Hematopoietic multipotent progenitor cell treated with erythropoietin and hydrocortisone succinate and interleukin-3 and kit ligand, for 17 days (in vitro differentiated cells): ENCODE measurements at places on chromosomes 11 and 22.

GRCh38 chr11:116772443-116773202 is at the start of gene BUD13:
Gene BUD13 (minus strand): TSS chr11:116772987. CDS start chr11:116772964, 23 bp downstream.
- DNase-seq: peak; percentile 93

GRCh38 chr11:13140873-13141655 is 131.9 kb downstream of the RASSF10 start:
- DNase-seq: no peak

GRCh38 chr11:132977241-132977640 is 555.1 kb downstream of the OPCML start:
- no peak for DNase-seq

- DNase-seq: no peak
These were observed 86.2 kb downstream of the UBASH3B start for GRCh38 chr11:122741613-122742300.

GRCh38 chr11:128629516-128630106 is 42.3 kb upstream of the ETS1 start:
- DNase-seq: no peak

- DNase-seq: no peak
These were observed 21.7 kb upstream of the PDGFB start for GRCh38 chr22:39266398-39267030.

DNA sequence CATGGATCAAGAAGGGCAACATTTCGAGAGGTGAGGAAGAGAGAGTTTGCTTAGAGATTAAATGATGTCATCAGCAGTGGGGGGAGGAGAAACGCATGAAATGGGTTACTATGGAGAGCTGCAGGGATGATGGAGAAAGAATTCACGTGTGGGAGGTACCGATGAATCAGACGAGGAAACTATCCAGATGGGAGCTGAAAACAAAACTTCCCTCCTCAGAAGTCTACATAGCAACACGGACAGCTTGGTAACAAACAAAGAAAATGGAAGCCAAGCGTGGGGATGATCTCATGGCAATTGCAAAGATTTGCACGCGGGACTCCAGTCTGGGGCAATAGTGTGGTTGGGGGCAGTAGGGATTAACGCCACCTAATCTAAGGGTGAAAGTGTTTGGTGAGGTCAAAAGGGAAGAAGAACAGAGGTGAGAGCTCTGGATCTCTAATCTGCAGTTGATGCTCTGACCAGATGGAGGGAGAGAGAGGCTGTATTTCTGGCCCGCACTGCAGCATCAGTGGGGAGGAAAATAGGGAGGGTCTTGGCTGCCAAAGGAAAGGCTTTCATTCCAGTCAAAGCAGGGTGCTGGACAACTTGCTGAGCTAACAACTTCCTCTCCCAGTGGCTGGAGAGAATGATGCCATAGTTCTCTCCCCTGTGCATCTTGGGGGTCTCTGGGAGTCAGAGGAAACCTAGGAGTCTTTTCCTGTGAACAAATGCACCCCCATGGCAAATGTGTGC is 43.4 kb upstream of the CSNK2A3 start:
- no peak for DNase-seq

- DNase-seq: no peak
These were observed 296.8 kb upstream of the FOLH1 start for GRCh38 chr11:49505231-49505630.

DNA sequence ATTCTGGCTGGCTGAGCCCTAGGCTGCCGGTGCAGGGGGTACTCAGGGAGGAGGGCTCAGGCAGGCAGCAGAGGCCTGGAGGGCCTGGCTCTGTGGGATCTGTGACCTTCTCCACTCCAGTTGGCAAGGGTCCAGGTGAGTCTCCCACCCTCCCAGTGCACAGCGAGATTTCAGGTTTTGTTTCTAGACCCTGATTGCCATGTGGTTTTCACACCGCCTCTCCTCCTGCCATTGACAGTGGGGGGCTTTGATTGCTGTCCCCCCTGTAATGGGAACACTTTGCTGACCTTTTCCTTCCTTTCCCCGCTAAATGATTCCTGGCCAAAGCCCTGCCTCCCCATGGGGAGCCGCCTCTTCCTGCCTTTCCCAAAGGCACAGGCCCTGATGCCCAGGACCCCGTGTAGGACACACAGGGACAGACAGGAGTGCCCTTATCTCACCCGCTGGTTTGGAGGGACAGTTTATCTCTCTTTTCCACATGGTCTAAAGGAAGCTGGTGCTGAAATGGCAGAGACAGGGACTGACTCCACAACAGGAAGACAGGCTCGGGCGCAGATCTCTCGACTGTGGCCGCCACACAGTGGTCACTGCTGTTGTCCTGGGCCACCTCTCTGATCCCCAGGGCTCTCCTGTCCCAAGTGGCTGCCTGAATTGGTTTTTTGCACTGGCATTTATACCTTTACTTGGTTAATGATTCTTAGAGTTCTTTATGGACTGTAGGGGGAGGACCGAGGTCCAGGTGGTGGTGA is 43.4 kb downstream of the BCR start:
- peak; percentile 9 for DNase-seq

DNA sequence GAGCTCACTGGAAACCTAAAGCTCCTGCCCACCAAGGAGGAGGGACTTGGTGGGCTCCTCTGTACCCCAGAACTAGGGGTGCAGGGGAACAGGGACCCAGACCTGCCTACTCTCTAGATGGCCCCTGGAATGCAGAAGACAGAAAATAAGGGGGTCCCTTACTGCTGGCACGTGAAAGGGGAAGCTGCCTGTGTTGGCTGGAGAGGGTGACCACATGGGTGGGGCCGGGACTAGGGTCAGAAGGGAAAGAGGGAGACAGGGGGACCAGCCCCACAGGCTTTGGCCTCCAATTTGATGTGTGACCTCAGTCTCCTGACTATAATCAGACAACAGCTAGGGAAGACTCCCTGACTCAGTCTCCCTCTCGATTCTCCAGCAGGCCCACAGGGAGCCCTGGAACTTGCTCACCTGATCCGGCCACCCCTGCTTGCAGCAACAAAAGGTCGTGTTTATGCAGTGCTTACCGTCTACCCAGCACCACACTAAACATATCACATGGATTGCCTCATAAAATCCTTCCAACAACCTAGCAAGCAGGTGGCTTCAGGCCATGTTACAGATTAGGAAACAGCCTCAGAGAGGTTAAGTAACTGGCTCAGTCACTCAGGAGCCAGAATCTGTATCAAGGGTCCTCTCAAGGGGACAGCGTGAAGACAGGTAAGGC is 10.2 kb downstream of the ARAP1 start:
- DNase-seq: no peak

GRCh38 chr11:116558504-116559211 is 214.1 kb downstream of the BUD13 start:
- DNase-seq: no peak

- no peak for DNase-seq
These were observed 21.7 kb downstream of the RASSF10 start for GRCh38 chr11:13030857-13031256.

DNA sequence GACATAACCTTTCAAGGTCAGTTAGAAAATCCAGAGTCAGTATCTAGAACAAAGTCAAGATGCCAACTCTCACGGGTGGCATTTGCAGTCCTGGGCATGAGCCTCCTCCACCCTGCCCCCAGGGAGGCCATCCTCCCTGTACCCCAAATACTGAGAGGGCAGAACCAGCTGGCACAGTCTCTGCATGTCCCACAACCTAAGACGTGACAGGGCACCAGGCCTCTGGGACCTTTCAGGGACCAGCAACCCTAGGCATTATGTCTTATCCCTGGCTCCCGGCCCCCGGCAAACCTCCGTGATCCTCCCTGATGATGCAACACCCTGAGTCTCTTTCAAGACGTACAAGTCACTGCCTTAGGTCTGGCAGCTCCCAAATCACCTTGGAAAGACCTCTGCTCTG is 2.0 kb downstream of the MB start:
- no peak for DNase-seq

- no peak for DNase-seq
These were observed 75.3 kb downstream of the BCR start for GRCh38 chr22:23255506-23256170.

DNA sequence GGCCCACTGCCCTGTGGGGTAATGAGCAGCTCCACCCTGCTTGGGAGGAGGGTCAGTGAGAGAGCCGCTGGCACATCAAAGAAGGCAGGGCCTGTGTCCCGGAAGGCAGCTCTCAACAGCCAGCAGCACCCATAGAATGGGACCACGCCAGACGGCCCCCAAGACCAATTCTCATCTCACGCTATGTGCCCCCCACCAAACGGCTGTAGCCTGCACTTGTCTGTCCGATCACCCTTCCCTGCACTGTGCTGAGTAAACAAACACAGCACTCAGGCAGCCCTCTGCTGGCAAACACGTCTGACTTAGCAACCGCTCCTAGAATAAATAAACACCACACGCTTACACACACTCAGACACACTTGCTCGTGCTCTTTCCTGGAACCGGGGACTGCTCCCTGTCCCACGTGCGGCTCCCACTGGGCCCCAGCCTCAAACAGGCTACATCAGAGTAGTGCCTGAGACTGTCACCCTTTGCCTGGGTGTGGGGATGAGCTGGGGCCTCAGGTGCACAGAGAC is 53.2 kb upstream of the CDON start:
- DNase-seq: no peak

GRCh38 chr22:37983860-37984791 is at the start of gene SOX10:
Gene SOX10 (minus strand): TSS chr22:37984555. CDS start chr22:37983784, 771 bp downstream.
- DNase-seq: no peak

DNA sequence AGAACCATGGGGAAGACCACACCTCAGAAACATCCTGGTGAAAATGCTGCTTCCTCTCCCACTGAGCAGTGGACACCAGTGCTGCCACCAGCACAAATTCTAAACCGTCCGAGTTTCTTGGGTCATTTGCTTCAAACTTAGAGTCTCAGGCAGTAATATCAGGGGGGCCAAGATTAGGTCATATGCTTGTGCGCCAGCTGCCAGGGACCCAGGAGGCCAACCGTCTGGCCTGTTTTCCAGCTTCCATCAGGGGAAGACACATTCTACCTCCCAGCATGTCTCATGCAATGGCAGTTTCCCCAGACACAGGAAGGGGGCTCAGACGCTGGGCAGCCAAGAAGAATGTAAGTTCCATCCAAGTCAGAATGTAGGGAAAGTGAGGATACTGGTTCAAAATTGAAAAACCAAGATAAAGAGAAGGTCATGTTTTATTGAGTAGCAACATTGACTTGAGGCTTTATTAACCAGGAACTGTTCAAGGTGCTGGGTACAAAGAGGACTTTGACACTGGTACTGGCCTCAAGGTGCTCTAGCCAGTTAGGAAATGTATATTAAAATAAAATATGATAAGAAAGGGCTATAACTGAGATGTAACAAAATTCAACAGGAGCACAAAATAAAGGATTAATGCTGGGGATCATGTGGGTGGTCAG is 59.7 kb upstream of the EED start:
- no peak for DNase-seq

GRCh38 chr22:27627444-27627833 is 174.1 kb downstream of the MN1 start:
- DNase-seq: no peak

GRCh38 chr22:49765951-49766350 is 61.7 kb downstream of the BRD1 start:
- DNase-seq: no peak

DNA sequence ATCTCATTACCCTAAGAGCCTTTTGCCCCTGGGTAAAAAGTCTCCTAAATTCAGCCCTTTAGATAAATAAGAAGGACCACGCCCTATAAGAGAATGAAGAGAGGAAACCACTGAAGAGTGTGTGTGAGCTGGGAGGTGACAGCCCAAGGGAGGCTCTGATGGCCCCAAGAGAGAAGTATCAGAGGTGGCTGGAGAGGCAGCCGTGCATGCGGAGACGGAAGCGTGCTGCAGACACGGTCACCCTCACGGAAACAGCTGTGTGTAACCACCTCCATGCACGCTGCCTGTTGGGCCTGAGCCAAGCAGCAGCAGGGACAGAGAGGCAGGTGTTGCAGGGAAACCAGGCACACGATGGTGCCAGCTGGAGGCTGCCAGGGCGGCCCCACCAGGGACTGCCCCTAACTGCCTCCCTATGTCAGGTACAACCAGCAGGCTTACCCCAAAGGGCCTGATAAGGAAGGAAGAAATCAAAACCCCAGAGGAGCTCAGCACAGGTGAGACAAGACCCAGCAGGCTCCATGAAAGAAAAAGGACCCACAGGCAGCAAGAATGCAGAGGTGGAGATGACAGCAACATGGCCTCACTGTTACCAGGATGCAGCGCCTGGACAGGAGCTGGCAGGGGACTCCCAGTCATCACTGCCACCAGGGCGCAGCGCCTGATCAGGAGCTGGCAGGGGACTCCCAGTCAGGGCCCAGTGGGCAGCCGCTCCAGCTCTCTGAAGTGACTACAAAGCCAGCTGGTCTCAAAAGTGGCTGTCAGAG is 7.8 kb downstream of the LARGE2 start:
- no peak for DNase-seq

DNA sequence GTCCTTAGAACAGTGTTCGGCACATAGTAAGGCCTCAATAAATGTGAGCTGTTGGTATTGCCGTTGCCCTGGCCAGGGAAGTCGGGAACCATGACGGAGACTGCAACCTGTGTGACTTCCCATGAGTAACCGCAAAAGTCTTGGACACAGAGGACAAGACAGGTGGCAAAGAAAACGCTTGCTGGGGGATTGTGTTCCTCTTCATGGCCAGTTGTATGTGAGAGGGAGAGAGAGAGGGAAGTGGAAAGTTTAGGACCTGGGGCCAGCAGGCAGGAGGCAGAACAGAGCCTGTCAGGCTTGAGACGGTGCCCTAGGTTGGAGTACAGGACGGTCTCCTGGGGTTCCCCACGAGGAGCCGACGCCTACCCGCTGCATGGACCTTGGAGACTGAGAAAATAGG is 90.2 kb downstream of the CEP164 start:
- DNase-seq: no peak

DNA sequence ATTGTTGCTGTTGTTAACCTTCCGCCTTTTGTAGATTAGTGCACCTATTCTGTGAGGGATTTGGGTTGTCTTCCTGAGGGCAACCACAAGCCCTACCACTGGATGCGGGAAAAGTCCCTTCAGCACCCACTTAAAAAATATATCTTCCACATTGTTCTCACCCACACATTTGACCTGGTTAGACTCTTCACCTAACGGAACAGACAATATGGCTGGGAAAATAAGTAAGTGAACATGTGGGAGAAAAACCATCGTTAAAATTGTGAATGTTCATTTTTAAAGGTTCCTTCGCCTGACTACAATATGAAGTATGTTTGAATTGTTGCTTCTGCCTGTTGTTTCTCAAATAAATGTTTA is 72.0 kb upstream of the MPEG1 start:
- no peak for DNase-seq

- DNase-seq: no peak
These were observed 267.2 kb downstream of the NTM start for GRCh38 chr11:131637469-131638175.

GRCh38 chr11:17077240-17077519 is 287 bp downstream of the RPS13 start:
- DNase-seq: no peak
